ENCODE measurements at places on chromosomes 5 and 9.

- H3K4me1 ChIP-seq: no peaks in the 10 kb centered on the region
- H3K4me3 ChIP-seq: no peak overlapping the region
- no peaks in the 10 kb centered on the region for H3K36me3 ChIP-seq
- peaks cover 37% of the 10 kb centered on the region for H3K27me3 ChIP-seq
- no peak overlapping the region for H3K27ac ChIP-seq
These were observed 263.9 kb downstream of the SPOCK1 start for GRCh38 chr5:137234973-137235943.

DNA sequence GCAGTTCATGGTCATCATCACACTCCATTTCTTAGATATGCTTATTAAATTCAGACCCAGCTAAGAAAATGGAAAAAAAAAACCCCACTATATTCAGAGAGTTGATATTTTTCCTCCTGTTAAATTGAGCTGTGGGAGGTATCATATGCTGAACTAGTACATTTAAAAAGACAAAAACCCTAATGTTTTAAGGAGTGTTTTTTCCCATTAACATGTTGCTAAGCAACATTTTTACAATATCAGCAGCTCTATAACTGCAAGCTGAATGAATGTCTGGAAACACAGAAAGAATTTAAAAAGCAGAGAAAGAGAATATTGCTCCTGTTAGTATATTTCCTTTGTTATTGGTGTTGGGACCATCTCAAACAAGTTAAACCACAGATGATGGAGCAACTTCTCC, 265.8 kb upstream of the GRIA1 start:
- no peak overlapping the region for H3K27ac ChIP-seq
- H3K36me3 ChIP-seq: no peaks in the 10 kb centered on the region
- DNase-seq: no peak
- H3K27me3 ChIP-seq: no peaks in the 10 kb centered on the region

- no peaks in the 10 kb centered on the region for H3K4me1 ChIP-seq
- peaks cover 9% of the 10 kb centered on the region for H3K27me3 ChIP-seq
- H3K27ac ChIP-seq: no peak overlapping the region
- no peak overlapping the region for H3K4me3 ChIP-seq
- DNase-seq: no peak
These were observed 48.3 kb upstream of the TESK1 start for GRCh38 chr9:35556776-35557175.

- H3K27ac ChIP-seq: peak overlapping the region; percentile 64
- H3K27me3 ChIP-seq: no peaks in the 10 kb centered on the region
- peak overlapping the region; percentile 20 for H3K4me3 ChIP-seq
- H3K4me1 ChIP-seq: peaks cover 29% of the 10 kb centered on the region
These were observed 120.1 kb downstream of the SNX18 start for GRCh38 chr5:54637654-54638053.

- no peak for DNase-seq
- H3K4me3 ChIP-seq: no peak overlapping the region
These were observed 29.9 kb downstream of the TUT7 start for GRCh38 chr9:86324308-86324707.

DNA sequence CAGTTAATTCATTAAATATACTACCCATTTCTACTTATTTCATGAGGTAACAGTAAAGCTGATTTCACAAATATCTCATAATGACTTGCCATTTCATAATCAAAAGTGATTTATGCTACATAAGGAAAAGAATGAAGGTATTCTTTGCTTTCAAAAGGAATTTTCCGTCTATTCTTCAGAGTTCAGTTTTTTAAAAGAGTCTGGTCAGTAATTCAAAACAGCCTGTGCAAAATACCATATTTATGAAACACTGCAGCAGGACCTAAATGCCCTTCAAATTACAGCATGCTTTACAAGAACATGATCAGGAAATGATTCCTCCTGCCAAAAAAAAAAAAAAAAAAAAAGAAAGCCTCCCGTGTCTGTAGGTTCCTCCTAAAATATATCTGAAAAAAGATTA, 154.7 kb downstream of the KIAA0825 start:
- H3K27me3 ChIP-seq: no peaks in the 10 kb centered on the region
- no peak overlapping the region for H3K27ac ChIP-seq
- DNase-seq: no peak
- no peaks in the 10 kb centered on the region for H3K36me3 ChIP-seq
- no peaks in the 10 kb centered on the region for H3K4me1 ChIP-seq

DNA sequence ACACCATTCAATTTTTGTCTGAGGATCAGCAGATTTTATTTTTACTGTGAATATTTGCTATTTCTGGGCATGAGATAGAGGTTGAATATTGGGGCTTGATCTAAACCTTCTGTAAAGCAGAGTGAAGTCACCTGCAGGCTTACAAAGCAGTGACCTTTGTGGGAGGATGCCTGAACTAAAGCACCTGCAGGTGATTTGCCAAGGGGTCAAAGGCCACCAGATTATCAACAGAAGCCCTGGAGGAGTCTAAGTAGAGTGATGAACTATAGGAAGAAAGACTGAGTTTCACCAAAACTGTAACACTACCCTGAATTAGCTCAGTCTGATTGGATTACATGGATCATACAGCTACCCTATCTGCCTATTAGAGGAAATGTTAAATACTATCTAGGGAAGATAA, 144.3 kb upstream of the PRLR start:
- H3K27me3 ChIP-seq: peaks cover 27% of the 10 kb centered on the region
- DNase-seq: no peak
- H3K36me3 ChIP-seq: no peaks in the 10 kb centered on the region

DNA sequence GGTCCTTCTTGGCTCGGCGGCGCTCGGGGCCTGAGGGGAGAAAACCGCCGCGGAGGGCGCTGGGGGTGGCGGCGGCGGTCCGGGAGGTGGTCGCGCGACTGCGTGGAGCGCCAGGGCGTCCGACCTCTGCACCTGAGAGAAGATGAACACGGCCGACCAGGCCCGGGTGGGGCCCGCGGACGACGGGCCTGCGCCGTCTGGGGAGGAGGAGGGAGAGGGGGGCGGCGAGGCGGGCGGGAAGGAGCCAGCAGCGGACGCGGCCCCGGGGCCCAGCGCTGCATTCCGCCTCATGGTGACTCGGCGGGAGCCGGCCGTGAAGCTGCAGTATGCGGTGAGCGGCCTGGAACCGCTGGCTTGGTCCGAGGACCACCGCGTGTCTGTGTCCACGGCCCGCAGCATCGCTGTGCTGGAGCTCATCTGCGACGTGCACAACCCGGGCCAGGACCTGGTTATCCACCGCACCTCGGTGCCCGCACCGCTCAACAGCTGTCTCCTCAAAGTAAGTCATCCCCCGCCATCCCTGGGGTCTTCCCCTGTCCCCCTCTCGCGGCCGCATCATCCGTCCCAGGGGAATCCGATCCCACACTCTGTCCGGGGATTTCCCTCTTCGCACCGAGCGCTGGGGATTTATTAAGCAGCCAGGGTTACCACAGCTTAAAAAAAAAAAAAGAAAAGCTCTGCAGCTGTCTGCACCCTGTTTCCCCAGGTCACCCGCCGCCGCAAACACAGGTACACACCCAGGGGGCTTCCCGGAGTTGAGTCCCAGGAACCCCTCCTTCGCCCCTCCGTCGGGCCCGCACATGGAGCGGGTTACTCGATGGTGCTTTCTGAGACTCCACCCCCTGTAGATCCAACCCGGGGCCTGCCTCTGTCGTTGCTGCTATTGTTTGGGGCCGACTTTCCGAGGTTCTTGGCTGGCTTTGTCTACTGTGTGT, at the start of gene GTF3C4:
TSS of gene GTF3C4 (plus strand) at position 8 of the 935 bp plus-strand sequence. CDS start at position 143, 135 bp downstream.
- peaks cover 18% of the 10 kb centered on the region for H3K36me3 ChIP-seq

GRCh38 chr5:181037365-181037861, 2.7 kb upstream of the BTNL9 start:
- H3K4me1 ChIP-seq: no peaks in the 10 kb centered on the region
- no peak for DNase-seq
- H3K27me3 ChIP-seq: peaks cover 37% of the 10 kb centered on the region
- H3K36me3 ChIP-seq: no peaks in the 10 kb centered on the region
- no peak overlapping the region for H3K27ac ChIP-seq

DNA sequence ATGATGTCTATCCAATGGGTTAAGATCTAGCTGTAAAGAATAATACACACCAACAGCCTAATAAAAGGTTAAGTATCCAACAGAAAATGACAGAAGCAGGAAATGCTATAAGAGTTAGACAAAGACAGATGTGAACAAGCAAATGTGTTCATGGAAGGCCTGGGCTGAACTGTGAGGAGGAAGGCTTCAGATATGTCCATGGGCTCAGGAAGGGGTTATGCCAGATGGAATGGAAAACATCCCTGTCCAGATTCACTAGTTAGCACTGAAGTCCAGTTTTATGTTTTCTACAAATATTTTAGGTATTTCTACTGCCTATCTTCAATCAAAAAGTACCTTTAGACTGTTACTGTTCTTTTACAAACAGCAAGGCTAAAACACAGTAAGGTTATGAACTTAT, 27.1 kb downstream of the ERAP1 start:
- peaks cover 82% of the 10 kb centered on the region for H3K36me3 ChIP-seq
- no peak for DNase-seq
- H3K27me3 ChIP-seq: no peaks in the 10 kb centered on the region
- no peak overlapping the region for H3K27ac ChIP-seq
- no peak overlapping the region for H3K4me3 ChIP-seq
- no peaks in the 10 kb centered on the region for H3K4me1 ChIP-seq

DNA sequence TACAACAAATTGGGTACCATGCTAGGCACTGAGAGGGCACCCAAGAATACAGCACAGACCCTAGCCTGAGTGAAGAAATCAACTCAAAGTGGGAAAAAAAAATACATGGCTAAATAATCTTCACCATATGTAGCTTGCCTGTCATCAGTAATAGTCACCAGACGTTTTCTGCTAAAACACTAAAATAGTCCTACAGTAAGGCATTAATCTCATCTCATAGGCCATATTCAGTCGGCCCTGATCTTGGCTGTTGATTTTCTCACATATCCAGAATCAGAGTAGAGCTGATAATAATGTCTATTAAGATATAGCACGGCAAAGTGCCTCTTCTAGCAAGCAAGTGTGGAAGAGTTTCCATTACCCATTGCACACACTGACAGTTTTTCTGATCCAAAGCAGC, 322.1 kb upstream of the SLC30A5 start:
- no peaks in the 10 kb centered on the region for H3K27me3 ChIP-seq
- no peak overlapping the region for H3K4me3 ChIP-seq
- no peaks in the 10 kb centered on the region for H3K4me1 ChIP-seq
- H3K27ac ChIP-seq: no peak overlapping the region

DNA sequence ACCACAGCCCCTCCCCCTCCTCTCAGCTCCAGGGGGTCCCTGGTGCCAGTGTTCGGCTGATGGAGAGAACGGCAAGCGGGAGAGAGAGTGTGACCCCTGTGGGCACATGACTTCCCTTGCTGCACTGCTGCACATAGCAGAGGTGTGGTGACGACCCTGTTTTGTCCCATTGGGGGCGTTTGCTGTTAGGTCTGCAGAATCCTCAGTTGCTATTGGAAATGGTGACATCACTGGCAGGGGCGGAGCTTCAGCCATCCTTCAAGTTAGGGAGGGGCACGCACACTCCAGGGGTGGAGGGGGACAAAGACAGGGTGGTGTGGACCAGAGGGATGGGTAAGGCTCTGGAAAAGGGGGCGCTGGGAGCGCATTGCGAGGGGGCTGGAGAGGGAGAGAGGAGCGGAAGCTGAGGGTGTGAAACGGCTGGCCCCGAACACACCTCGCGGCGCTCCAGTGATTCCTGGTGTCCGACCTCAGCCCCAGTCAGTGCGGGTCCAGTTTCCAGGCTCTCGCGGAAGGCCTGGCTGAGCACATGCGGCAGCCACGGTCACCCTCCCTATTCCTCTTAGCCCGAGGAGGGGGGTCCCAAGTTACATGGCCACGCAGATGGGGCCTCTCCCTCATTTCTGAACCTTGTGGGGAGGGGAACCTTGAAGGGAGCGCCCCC, 764 bp upstream of the GRIN1 start:
- no peaks in the 10 kb centered on the region for H3K4me1 ChIP-seq
- peaks cover 16% of the 10 kb centered on the region for H3K36me3 ChIP-seq
- H3K27ac ChIP-seq: no peak overlapping the region
- H3K27me3 ChIP-seq: peaks cover 71% of the 10 kb centered on the region
- no peak overlapping the region for H3K4me3 ChIP-seq

All from central memory CD8-positive, alpha-beta T cell (primary cell).